ENCODE measurements at places on chromosomes 2 and 18. TPM values are rescaled to one million over a fixed set of nuclear protein-coding genes. Genes with fewer than 3 reads are reported as not detected.

GPR148 gene
- total RNA-seq, result not detected

GPR75 gene
- total RNA-seq, result 1.1 TPM

HRH4 gene
- not detected for total RNA-seq

LYPD6B gene
- not detected for total RNA-seq

OTOS gene
- not detected for total RNA-seq

SERPINB5 gene
- not detected for total RNA-seq

DNA sequence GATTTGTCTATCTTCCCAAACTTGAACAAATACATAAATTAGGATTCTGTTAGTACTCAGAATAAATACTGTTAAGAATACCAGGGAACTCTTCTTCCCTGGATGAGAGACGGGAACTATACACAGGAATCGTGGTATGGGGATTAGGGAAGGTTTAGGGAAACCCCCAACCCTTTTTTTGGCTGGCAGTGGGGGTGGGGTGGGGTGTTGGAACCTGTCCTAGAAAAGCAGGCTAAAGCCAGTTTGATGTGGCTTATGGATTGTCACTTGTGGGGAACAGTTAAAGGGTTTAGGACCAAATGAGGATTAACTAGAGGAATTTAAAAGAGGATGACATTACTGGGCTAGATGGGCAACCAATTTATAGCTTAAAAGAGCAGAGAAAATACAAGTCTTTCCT lies 1.8 kb downstream of the SLC4A10 start:
- H3K27ac ChIP-seq, result peak overlapping the region; percentile 82
- peak; percentile 67 for DNase-seq
- peaks cover 24% of the 10 kb centered on the region for H3K4me1 ChIP-seq
- H3K4me3 ChIP-seq, result peak overlapping the region; percentile 53

DNA sequence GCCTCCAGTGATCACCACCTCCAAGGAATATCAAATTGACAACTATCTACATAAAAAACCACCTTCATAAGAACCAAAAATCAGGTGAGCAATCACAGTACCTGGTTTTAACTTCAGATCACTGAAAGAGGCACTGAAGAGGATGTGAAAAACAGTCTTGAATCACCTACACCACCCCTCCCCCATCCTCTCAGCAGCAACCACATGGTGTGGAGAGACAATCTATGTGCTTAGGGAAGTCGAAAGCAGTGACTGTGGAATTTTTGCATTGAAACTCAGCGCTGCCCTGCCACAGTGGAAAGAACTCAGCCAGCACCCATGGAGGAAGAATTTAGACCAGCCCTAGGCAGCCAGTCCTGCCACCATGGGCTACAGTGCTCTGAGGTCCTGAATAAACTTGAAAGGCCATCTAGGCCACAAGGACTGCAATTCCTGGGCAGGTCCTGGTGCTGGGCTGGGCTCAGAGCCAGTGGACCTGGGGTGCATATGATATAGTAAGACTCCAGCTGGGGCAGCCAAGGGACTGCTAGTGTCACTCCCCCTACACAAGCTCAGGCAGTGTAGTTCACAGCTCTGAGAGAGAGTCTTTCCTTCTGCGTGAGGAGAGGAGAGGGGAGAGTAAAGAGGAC lies 75.6 kb downstream of the ATL2 start:
- H3K27ac ChIP-seq, result no peak overlapping the region
- peaks cover 18% of the 10 kb centered on the region for H3K36me3 ChIP-seq
- no peaks in the 10 kb centered on the region for H3K27me3 ChIP-seq
- H3K4me1 ChIP-seq, result no peaks in the 10 kb centered on the region
- no peak for DNase-seq

- H3K36me3 ChIP-seq, result no peaks in the 10 kb centered on the region
- no peaks in the 10 kb centered on the region for H3K27me3 ChIP-seq
Measured at GRCh38 chr2:39405364-39405763, 31.7 kb downstream of the MAP4K3 start.

DNA sequence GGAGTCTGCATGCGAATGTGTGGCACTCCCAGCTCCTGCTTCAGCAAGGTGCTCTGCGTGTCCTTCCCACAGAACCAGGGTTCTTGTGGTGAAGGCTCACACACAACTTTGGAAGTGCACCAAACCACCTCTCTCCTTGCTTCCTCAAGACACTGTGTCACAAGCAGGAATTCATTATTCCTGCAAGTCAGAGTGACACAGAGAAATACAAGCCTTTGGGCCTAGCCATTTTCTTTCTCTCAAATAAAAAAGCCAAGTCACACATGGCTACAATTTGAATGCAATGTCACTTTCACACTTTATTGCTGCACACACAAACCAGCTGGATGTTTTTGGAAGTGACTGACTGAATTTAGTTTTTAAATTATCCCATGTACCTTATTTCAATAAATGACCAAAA lies 30.1 kb upstream of the THOC1 start:
- H3K36me3 ChIP-seq, result no peaks in the 10 kb centered on the region
- H3K4me3 ChIP-seq, result no peak overlapping the region
- no peak overlapping the region for H3K27ac ChIP-seq

GRCh38 chr2:47521666-47522285 lies 118.8 kb downstream of the MSH2 start:
- no peak for DNase-seq
- H3K27me3 ChIP-seq, result no peaks in the 10 kb centered on the region
- no peak overlapping the region for H3K4me3 ChIP-seq
- H3K36me3 ChIP-seq, result no peaks in the 10 kb centered on the region

GRCh38 chr2:52632543-52632942 lies 1135.1 kb upstream of the CHAC2 start:
- no peaks in the 10 kb centered on the region for H3K4me1 ChIP-seq
- no peaks in the 10 kb centered on the region for H3K36me3 ChIP-seq
- no peak overlapping the region for H3K4me3 ChIP-seq
- DNase-seq, result peak; percentile 40

- H3K27ac ChIP-seq, result no peak overlapping the region
- H3K27me3 ChIP-seq, result no peaks in the 10 kb centered on the region
- H3K4me1 ChIP-seq, result no peaks in the 10 kb centered on the region
- no peak overlapping the region for H3K4me3 ChIP-seq
- no peaks in the 10 kb centered on the region for H3K36me3 ChIP-seq
- peak; percentile 87 for DNase-seq
Measured at GRCh38 chr18:60549338-60549960, 176.9 kb upstream of the MC4R start.

- no peak overlapping the region for H3K4me3 ChIP-seq
- H3K27me3 ChIP-seq, result no peaks in the 10 kb centered on the region
- DNase-seq, result no peak
- peaks cover 51% of the 10 kb centered on the region for H3K4me1 ChIP-seq
- no peaks in the 10 kb centered on the region for H3K36me3 ChIP-seq
Measured at GRCh38 chr18:25144820-25145219, 207.1 kb downstream of the ZNF521 start.

DNA sequence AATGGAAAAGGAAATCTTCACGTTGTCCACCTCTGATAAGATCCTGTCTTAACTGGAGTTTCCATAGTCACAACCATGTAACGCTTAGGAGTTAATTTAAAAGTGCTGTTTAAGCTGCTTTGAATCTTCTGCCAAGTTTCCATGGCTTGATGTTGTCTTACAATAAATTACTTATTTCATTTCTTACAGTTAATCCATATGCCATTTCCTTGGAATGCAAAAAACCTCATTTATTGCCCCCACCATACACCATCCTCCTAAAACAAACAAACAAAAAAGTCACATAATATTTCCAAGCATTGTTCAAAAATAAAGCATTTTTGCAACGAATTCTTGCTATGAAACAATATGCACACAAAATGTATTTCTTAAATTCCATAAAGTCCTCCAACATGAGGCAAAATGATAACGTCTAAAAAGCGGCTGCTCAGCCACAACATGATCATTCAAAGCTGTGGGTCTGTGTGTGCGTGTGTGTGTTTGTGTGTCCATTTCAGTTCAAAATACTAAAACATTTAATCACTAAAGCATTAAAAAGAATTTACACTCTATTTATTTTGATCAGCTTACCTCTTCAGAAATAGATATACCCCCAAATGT lies 46.8 kb upstream of the PXDN start:
- H3K27ac ChIP-seq, result no peak overlapping the region
- no peak for DNase-seq
- peaks cover 13% of the 10 kb centered on the region for H3K4me1 ChIP-seq

DNA sequence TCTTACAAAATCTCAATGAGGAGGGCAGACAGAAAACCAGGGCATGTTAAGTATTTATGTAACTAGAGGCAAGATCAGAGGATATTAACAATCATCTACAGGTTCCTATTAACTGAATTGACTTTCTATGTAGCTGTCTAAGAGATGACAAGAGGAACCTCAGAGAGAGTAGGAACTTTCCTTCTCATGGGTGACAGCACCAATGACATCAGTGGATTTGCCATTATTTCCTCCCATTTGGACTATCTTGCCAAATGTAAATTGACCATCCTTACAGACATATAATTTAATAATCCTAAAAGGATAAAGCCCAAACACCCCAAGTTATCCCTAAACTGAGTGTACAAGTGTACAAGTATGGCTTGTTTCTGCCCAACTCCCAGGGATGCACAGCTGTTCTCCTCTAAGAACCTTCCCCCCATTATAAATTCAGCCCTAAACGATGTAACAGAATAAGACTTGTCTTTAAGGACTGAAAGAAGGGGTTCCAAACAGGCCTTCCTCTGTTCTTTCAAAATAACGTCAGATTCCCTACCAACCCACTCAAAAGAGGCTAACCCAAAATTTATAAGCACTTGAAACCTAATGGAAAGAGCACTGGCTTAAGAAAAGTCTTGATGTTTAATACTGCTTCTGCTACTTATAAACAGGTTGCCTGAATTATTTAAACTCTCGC lies 73.4 kb upstream of the CHAC2 start:
- no peak overlapping the region for H3K4me3 ChIP-seq
- DNase-seq, result no peak
- H3K27me3 ChIP-seq, result no peaks in the 10 kb centered on the region
- H3K27ac ChIP-seq, result no peak overlapping the region
- no peaks in the 10 kb centered on the region for H3K36me3 ChIP-seq

- H3K36me3 ChIP-seq, result no peaks in the 10 kb centered on the region
- H3K4me3 ChIP-seq, result no peak overlapping the region
- H3K27ac ChIP-seq, result no peak overlapping the region
- H3K27me3 ChIP-seq, result no peaks in the 10 kb centered on the region
- H3K4me1 ChIP-seq, result peaks cover 2% of the 10 kb centered on the region
- DNase-seq, result no peak
Measured at GRCh38 chr2:3197308-3197707, 180.3 kb downstream of the EIPR1 start.

- H3K4me3 ChIP-seq, result no peak overlapping the region
- H3K4me1 ChIP-seq, result no peaks in the 10 kb centered on the region
- no peaks in the 10 kb centered on the region for H3K27me3 ChIP-seq
- peak; percentile 6 for DNase-seq
Measured at GRCh38 chr2:142082368-142082767, 48.4 kb downstream of the LRP1B start.

GRCh38 chr18:37266290-37266689 lies 299.3 kb downstream of the CELF4 start:
- no peaks in the 10 kb centered on the region for H3K36me3 ChIP-seq
- DNase-seq, result peak; percentile 75
- H3K27ac ChIP-seq, result no peak overlapping the region
- no peaks in the 10 kb centered on the region for H3K4me1 ChIP-seq

DNA sequence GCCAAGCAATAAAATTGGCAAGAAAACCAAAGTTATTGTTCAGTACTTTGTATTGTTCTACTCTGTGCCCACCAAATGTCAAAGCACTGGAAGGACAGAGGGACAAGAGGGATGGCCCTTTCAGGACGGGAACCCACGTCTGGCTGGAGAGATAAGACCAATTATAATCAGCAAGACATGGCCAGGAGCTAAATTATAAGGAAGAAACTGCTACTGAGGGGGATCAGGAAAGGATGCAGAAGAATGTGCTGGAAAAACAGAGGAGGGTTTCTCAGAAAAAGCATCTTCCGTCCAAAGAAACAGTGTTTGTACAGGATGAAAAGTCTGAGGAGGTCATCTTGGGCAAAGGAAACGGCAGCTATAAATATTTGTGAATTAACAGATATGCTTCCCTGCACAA lies 46.4 kb upstream of the NARS1 start:
- no peak overlapping the region for H3K4me3 ChIP-seq
- H3K36me3 ChIP-seq, result no peaks in the 10 kb centered on the region
- DNase-seq, result no peak
- peaks cover 9% of the 10 kb centered on the region for H3K4me1 ChIP-seq
